ENCODE measurements at places on chromosomes 13 and 19. TPM values are rescaled to one million over a fixed set of nuclear protein-coding genes. Genes with fewer than 3 reads are reported as not detected.

The CRB3 gene
- polyA plus RNA-seq, result not detected

DNA sequence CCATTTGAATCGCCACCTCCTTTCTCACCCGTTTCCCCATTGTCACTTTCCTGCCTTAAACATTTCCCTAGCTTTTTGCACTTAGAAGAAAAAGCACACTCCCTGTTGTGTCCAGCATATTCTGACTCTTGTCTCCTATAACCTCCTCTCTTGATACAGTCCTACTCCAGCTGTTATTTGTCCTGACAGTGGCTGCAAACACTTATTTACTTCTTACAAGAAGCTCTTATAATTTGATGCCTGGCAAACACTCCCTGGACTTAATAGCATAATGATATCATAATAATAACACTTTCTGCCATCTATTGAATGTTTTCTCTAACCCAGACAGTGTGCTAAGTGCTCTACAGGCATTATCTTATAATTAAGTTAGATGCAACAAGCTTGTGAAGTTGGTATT is 76.6 kb downstream of the DGKH start:
- no peak overlapping the region for H3K4me3 ChIP-seq
- H3K27ac ChIP-seq, result no peak overlapping the region

DNA sequence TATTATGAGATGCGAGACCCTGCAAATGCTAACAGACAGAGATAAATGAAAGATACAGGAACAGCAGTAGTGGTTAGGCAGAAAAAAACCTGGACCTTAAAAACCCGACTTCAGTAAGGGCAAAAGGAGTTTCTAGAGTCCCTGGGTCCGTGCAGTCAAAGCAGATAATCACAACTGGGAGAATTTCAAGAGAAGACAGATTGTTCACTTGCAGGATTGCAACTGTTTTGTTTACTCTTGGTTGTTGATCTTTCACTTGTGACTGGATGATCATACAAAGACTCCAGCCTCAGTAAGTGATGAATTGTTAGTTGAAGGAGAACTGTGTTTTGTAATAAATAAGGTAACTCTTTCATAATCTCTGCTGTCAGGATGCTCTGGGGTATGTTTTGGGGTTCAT is 135.1 kb downstream of the GPC6 start:
- no peaks in the 10 kb centered on the region for H3K4me1 ChIP-seq
- H3K36me3 ChIP-seq, result no peaks in the 10 kb centered on the region
- H3K27me3 ChIP-seq, result no peaks in the 10 kb centered on the region
- H3K4me3 ChIP-seq, result no peak overlapping the region

- H3K4me1 ChIP-seq, result peaks cover 20% of the 10 kb centered on the region
- H3K27me3 ChIP-seq, result no peaks in the 10 kb centered on the region
- H3K4me3 ChIP-seq, result peak within 1 kb of the TSS; percentile 89
- no peaks in the 10 kb centered on the region for H3K36me3 ChIP-seq
Observed at GRCh38 chr19:4831304-4831978, at the start of gene TICAM1. TSS of gene TICAM1 (minus strand) at chr19:4831712. CDS start at chr19:4818377, 13,335 bp downstream.

- H3K36me3 ChIP-seq, result no peaks in the 10 kb centered on the region
- H3K27ac ChIP-seq, result peak overlapping the region; percentile 53
- peaks cover 6% of the 10 kb centered on the region for H3K4me1 ChIP-seq
- peak; percentile 59 for DNase-seq
- no peaks in the 10 kb centered on the region for H3K27me3 ChIP-seq
Observed at GRCh38 chr13:39892721-39893685, 237.5 kb downstream of the COG6 start.

DNA sequence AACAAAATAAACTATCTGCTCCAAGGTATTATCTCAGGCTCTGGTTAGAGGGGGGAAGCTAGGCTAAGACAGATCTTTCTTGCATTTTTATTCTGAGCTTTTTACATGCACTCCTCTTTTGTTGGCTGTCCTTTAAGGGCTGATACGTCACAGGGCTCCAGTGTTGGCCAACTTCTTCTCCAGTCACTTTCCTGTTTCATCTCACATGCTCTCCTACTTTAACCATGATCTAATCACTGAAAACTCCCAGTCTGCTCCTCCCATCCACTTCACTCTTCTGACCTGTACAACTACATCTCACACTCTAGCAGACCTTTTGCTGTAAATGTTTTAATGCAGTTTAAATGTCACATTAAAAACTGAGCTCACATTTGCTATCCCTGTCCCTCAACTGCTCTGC is 510.0 kb upstream of the KLF12 start:
- no peaks in the 10 kb centered on the region for H3K36me3 ChIP-seq
- no peaks in the 10 kb centered on the region for H3K27me3 ChIP-seq
- H3K4me1 ChIP-seq, result no peaks in the 10 kb centered on the region

Data from heart right ventricle (tissue), 16 donors.